ENCODE measurements at places on chromosomes 1 and 21.
A peak's percentile ranks its signal among the peaks of the same experiment; 100 is the strongest.

- no peak for DNase-seq
Observed at GRCh38 chr1:219847215-219847855, 81.0 kb downstream of the SLC30A10 start.

DNA sequence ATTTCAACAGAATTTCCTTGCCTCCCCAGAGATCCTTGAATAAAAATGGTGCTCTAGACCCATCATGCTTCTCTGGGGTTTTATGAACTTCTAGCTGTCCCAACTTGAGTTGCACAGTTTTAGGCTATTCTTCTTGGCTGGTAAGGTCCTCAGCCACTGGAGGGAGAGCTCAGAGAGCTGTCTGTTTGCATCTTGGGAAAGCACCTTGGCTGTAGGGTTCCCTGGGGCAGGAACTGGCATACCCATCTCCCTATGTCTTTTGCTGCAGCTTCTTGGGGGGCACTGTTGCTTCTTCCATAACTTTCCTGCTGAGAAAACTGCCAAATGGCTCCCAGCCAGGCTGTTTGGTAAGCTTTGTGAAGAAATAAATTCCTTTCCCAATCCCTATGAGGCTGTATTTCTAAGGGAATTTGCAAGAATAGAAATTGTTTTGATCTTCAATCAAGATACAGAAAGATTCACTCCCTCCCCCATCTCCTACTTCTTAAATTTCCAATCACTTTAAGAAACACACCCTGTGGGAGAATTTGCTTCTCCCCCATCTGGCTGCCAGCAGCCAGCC is 8.2 kb upstream of the FMOD start:
- no peak for DNase-seq

DNA sequence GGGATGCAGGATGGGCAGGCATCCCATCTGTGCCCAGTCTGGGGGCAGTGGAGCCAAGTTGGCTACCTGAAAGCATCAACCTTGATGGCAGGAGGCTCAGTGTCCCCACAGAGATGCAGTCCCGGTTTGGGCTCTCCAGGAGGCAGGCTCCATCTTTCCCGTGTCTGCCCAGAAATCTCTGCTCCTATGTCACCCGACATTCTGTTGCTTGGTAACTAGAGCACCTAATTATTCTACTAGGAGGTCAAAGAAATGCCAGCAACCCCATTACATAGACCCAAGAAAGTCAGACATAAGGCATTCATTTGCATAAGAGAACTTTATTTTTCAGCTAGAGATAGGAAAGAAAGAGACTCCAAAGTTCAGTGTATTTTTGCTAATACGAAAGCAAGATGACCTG is 100.3 kb upstream of the BACE2 start:
- no peak for DNase-seq

DNA sequence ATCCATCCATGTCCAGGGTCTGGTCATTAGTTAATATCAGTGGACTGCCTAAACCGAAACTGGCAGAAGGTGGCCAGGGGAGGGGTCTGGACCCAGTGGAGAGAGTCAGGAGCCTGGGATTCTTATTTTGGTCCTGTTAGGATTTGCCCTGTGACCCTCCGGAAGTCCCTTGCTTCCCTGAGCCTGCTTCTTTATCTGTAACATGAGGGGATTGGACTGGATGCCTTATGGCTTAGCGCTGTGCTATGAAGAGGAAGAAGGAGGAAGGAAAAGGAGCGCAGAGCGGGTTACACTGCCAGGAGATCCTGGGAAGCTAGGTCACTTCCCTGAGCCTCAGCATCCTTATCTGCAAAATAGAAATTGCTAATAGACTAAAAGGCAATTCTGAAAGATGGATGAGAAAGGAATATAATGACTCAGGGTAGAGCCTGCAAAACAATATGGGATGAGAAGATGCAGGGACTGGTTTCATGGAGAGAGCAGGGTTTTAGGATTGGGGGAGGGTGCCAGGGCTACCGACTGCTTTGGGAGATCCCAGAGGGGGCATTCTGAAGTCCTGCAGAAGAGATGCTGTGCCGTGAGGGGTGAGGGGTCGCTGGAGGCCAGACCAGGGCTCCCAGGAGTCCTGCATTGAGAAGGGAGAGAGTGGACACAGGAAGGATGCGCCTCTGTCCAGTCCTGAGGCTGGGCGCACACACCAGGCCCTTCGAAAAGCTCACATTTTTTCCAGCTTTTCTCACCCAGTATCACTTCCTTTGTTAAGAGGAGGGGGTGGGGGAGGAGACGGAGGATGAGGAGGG is 460 bp upstream of the ADORA1 start:
- no peak for DNase-seq

GRCh38 chr1:7962014-7962335 is 464 bp downstream of the PARK7 start:
- no peak for DNase-seq

- no peak for DNase-seq
Observed at GRCh38 chr1:119139857-119140176, 636 bp downstream of the WARS2 start.

GRCh38 chr21:42307106-42307505 is 8.1 kb downstream of the TFF3 start:
- DNase-seq: no peak

DNA sequence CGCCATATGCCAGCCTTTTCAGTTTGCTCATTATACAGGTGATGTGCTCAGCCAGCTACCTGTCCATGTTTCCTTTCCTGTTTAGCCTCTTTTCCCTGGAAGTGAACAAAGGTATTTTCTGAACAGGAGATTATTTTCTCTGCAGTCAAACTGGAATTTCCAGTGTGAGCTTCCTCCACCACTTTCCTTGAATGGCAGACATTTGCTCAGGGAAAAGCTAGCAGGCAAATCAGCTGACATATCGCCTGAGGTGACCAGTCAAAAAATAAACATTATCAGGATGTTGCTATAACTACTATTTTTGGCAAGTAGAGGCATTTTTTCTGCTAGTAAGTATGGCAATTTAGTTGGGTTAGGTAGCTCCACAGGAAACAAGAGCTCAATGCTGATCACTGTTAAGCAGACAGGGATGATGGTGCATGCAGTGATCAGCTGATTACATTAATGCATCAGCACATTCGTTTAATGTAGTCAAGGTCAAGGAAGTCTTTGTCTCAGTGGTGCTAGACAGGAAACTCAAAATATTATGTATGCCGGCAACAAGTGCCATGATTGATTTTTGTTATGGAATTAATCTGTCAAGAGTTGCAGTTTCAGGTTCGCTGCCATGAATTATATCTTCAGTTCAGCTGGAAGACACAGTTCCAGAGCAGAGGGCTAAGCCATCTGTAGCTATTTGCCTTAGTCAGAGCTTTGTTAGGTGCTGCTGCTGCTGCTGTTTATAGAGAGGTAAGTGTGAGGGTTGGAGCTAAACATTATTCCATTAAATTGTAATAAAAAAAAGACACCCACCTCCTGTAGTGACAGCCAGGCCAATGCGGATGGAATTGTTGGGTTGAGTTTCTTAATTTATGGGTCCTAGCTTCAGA is 179.7 kb upstream of the ST6GALNAC5 start:
- no peak for DNase-seq

- DNase-seq: no peak
Observed at GRCh38 chr1:12339396-12339795, 109.6 kb downstream of the VPS13D start.

DNA sequence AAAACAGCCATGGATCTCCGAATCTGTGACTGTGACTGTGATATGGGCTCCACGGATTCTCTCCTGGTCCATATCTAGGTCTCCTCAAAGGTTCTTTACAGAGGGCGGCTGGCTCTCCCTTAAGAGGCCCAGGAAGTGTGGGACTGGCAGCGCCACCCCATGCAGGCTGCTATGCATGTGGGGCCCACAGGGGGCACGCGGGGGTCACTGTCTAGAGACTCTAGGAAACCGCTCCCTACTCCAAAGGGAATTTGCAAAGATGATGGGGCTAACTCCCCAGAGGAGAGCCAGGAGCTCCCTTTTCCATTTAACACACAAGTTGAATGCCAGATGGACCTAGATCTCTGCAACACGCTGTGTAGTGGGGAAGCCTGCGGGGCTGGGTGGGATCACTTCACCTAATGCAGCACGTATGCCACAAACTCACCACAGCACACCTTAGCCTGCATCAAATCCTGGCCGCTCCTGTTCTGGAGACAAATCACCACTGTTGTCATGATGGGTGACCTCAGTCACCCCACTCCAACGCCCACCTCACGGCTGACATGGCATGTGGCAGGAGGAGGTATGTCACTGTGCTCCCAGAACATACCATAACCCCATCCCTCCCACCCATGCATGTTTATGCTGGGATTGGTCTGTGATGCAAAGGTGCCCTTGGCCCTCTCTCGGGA is 61.7 kb downstream of the SLC45A1 start:
- no peak for DNase-seq

DNA sequence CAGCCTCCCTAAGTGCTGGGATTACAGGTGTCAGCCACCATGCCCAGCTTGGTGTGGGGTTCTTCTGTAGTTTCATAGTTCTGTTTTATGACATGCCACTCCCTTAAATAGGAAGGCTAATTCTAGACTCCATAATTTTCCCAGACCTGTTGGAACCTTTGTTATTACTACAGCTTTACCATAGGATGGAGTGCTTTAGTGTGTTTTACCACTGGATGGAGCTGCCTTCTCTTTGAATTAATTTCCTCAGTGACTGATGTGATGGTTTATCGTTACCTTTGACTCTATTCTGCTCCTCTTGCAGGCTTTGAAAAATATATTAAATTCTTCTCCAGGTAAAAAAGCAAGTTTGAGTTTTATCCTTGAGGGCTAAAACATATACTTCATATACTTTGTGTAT is 84.6 kb upstream of the NEK7 start:
- no peak for DNase-seq

- peak; percentile 47 for DNase-seq
Observed at GRCh38 chr1:98991127-98992012, 13.3 kb downstream of the PLPPR5 start.

DNA sequence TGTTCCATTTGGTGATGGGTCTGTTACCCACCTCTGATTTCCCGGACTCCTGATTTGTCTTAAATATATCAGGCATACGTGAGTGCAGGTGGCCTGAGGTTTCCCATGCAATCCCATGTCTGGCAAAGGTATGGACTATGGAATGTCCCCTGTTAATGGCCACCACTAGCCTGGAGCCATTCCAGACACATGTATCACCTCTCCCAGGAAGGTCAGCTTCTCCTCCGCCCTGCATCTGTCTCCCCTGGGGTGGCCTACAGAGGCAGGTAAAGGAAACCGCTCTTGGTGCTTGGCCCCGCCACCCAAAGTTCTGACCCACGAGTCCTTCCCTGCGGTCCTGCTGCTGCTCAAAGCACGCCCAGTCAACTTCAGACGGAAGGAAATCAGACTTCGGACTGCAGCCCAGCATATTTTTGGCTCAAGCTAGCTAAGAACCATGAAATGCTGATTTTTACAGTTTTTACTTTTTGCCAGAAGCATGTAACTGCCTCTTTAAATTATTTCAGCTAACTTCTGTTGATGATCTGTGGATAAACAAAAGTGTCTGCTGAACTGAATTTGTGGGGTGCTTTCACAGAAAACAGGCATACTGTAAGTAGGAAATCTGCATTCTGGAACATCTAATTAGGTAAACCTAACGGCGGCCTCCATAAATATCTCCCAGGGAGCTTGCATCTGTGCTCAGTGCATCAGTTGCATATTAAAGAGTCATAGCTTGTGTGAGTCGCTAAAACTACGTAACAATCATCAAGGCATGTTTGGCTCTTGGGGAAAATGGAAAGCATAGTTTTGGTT is 105.9 kb downstream of the PCP4 start:
- no peak for DNase-seq

GRCh38 chr1:57489358-57490036 is 65.6 kb upstream of the DAB1 start:
- DNase-seq: no peak

DNA sequence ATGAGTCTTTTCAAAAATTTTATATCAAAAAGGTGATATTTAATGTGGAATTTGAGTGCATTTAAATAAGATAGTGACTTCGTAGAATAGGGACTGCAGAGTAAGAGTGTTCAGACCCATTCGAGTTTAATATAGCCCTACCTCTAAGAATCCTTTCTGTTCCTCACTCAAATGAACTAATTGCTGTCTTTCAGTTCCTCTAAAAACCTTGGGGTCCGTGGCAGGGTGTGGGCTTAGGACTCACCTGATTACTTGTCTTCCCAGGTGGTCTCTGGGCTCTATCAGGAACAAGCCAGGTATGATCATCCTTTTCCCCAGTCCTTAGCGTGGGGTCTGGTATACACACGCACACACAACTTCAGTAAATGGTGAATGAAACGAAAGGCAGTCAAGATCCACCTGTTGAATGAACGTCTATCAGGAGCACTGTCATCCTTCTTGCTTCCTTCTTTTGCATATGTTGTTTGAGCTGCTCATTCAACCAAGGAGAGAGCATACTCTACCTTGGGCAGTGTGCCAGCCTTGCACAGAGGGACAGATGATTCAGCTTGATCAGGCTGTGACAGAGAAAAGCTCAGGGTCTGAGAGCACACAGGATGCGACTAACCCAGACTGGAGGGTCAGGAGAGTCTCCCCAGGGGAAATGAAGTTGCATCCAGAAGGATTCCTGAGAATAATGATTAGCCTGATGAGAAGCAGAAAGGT is 1.2 kb upstream of the RNF11 start:
- peak; percentile 59 for DNase-seq

Measured in stimulated activated CD4-positive, alpha-beta T cell treated with anti-CD3 and anti-CD28 coated beads, Interleukin-15, amount 100 ng/mL, for 24 hours (primary cell).